Esophagus mucosa (tissue), 1 donor: ENCODE measurements at places on chromosomes 1 and 21. TPM values are rescaled to one million over a fixed set of nuclear protein-coding genes. Genes with fewer than 3 reads are reported as not detected.

DNA sequence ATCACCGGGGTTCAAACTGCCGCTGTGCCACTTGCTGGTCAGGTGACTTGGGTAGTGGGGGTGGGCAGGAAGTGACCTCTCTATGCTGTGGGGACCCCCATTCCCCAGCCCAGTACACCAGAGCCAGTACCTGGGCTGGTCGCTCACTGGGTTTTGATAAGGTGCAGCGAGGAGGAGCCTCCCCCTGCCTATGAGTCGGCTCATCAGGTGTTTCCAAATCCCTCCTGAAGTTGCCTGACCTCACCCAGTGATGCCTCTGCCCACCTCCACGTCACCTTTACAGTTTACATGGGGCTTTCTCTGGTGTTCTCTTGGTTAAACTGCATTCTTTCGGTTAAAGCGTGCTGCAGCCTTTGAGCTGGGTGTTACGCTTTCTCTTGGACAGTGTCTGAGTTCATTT is 58.2 kb downstream of the ARHGEF10L start:
- no peak for ATAC-seq

- ATAC-seq: no peak
Measured at GRCh38 chr1:47592296-47593012, 154.6 kb downstream of the FOXD2 start.

DNA sequence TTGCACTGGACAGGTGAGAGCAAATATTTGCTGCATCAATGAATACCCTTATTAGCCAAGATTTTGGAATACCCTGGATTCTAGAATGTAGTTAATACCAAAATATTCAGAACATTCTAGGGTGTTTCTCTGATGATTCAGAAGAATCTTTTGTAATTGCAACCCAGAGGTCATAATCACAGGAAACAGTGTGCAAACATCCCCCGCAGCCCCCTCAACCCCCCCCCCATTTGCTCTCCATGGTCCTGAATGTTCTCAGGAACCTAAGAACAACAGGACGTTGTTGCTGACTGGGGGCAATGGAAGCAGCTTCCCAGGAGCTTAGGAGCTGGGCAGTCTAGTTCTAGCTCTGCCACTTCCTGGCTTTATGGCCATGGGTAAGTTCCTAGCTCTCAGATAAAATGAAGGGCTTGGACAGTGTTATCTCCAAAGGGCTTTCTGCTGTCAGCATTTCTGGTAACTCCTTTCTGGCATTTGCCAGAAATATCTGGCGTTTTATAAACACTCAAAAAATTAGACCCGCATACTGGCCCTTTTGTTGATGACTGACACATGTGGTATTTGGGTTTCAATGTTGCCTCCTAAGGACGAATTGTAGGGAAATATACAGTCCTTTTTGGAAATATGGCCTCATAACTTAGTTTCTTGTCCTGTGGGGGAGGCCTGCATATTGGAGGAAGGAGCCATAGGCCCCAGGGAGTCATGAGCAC is 178.6 kb downstream of the RRAGC start:
- no peak for ATAC-seq

DNA sequence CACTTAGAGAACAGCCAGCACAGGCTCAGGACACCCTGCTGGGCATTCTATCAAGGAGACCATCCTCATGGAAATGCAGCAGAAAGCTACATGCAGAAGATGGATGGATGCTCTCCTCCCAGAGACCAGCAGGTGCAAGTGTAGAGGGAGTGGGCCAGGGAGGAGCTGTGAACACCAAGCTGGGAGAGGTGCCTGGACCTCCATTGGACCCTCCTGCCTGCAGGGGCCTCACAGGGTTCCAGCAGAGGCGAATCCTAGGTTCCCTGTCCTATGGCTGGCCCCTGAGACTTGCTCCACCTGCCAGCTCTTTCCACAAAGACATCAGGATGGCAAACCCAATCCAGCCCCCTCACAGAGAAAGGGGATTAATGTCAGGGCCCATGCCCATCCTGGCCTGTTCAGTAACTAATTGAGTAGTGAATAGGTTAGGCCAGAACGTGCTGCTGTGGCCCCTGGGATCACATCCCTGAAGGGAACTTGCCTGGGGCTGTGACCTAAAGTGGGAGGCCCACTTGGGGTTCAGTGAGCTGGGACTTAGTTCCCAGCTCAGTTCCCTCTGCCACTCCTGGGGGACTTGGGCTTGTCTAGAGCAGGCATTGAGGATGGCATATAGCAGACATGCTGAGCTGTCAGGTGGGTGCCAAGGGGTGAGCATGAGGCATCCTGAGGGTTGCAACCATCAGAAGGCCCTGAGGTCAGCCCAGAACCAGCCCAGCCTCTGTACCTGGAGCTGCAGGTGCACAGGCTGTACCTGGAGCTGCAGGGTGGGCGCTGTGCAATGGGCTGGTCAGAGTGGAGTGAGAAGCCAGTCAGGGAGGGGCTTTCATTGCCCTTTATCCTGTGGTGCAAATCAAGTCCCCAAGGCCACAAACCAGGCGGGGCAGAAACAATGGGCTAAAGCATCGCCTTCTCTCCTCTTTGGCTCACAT is 22.9 kb upstream of the ZNF678 start:
- no peak for ATAC-seq

GRCh38 chr1:1540090-1540817 is at the start of gene TMEM240:
TMEM240 (minus strand) TSS chr1:1540624; CDS start chr1:1540346, 278 bp downstream.
- peak; percentile 30 for ATAC-seq

GRCh38 chr21:45304476-45304830 is 16.8 kb upstream of the POFUT2 start:
- ATAC-seq: no peak

DNA sequence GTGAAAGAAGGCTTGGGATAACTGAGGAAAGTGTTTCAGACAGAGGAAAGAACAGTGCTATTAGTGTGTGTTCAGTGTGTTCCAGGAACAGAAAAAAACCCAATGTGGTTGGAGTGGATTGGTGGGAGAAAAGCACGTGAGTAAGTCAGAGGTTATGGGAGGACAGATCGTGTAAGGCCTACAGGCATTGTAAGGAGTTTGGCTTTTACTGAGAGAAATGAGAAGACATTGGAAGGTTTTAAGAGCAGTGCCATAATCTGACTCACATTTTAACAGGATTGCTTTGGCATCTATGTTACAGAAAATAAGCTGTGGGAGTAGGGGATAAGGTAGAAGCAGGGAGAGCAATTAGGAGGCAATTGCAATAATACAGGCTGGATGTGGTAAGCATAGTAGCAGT is 4.8 kb downstream of the ARPC5 start:
- ATAC-seq: no peak

GRCh38 chr1:178311164-178311563 is 185.6 kb downstream of the CLEC20A start:
- no peak for ATAC-seq

GRCh38 chr1:34898330-34898761 is 31.1 kb downstream of the DLGAP3 start:
- ATAC-seq: no peak

DNA sequence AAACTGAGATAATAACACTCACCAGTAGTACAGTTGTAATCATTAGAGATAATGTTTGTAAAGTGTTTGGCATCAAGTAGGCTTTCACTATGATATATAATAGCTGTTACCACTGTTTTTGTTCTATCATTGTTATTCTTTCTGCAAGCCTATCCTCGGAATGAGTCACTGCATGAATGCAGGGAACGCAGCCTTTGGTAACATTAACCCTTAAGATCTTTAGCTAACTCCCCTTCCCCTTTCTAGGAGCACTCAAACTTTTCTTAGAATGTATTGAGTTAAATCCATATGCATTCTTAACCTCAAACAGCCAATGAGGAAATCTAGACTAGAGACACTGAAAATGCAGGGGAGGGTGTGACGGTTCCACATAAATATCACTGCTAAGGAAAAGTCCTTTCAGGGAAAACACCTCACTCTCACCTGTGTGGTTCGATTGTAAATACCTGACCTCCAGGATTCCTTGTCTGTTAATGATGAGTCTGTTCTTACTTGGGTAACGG is 467.3 kb downstream of the SETD4 start:
- peak; percentile 22 for ATAC-seq

GRCh38 chr1:100009458-100009857 is 39.7 kb downstream of the SLC35A3 start:
- no peak for ATAC-seq

GRCh38 chr21:45223236-45224185 is 64.2 kb downstream of the POFUT2 start:
- ATAC-seq: no peak

DNA sequence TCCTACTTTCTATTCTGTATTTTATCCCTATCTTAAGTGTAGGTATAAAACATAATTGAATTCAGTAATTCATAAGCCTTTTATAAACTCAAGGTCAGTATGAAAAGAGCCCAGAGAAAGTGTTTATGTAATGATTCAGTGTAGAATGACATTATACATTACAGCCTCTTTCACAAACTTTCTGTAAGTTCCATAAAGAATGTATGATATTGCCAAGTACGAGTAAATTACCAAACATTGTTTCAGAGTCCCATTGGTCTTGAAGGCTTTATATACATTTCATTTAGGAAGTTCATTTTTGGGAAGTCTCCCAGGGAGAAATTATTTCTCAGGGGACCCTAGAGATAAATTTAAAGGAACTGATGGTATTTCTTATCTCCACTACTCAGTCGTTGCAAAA is 37.8 kb upstream of the VAMP3 start:
- ATAC-seq: no peak

- ATAC-seq: no peak
Measured at GRCh38 chr1:219520241-219520640, 92.7 kb downstream of the ZC3H11B start.

GRCh38 chr21:36965720-36966065 is 776 bp downstream of the HLCS start:
- ATAC-seq: no peak

GRCh38 chr1:81703391-81703755 is 97.4 kb upstream of the ADGRL2 start:
- ATAC-seq: no peak

- ATAC-seq: no peak
Measured at GRCh38 chr21:35323947-35324346, 274.8 kb upstream of the RUNX1 start.

- ATAC-seq: peak; percentile 49
Measured at GRCh38 chr1:46622344-46622743, 5.7 kb upstream of the MOB3C start.

DNA sequence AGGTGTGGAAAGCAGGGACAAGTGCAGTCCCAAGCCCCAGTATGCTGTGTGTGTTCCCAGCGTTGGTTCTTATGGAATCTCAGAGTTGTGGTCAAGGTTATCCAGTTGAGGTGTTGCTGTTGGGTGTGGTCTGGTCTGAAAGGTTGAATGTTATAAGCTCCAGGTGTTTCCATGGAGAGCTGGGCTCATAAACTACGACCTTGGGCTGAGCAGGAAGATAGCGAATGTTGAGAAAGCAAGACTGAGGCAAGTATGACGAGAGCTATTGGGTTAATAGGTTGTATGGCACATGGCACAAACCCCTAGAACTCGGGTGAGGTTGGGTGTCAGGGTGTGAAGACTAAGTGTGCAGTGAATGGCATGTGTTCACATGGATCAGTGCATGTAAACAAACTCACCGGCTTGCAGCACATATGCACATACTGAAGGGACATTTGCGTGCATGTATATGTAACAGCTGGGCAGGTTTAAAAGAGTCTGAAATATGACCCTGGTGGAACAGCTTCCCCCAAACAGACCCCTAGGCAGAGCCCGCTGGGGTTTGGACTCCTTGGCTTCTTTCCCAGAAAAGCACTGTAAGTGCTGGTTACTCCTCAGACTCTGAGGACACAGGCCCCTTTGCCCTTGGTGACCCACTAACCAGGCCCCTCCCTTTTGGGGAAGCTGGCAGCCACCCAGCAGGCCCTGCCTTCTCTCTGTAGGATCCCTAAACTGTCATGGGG is 117.5 kb downstream of the NAV1 start:
- ATAC-seq: no peak

DNA sequence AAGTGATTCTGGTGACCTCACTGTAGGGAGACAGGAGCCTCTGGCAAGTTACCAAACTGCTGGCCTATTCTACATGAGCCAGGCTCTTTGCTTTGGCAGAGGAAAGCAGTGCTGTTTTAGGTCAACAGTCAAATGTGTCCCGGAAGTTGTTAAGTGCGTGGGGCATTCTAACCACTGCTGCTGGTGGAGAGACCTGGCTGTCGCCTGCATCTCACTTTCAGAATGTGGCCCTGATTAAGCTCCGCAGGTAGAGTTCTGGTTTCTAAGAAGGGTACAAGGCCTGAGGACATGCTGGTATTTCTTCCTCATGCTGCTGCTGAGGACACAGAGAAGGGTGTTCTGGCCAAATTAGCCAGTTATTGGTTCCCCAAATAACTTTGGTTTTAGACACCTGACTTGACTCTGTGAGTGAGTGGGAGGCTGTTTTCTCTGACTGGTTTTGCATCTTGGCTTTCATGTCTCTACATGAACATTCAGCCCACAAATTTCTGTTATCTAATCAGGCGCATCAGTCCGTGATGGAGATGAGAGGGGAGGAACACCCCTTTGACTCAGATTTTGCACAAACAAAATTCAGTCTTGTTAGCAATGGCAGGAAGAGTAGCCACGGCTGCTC is 120.8 kb downstream of the LMO4 start:
- peak; percentile 61 for ATAC-seq

GRCh38 chr1:169546087-169546995 is 39.9 kb downstream of the F5 start:
- peak; percentile 77 for ATAC-seq

GRCh38 chr21:29236201-29236600 is 62.5 kb upstream of the BACH1 start:
- no peak for ATAC-seq

DNA sequence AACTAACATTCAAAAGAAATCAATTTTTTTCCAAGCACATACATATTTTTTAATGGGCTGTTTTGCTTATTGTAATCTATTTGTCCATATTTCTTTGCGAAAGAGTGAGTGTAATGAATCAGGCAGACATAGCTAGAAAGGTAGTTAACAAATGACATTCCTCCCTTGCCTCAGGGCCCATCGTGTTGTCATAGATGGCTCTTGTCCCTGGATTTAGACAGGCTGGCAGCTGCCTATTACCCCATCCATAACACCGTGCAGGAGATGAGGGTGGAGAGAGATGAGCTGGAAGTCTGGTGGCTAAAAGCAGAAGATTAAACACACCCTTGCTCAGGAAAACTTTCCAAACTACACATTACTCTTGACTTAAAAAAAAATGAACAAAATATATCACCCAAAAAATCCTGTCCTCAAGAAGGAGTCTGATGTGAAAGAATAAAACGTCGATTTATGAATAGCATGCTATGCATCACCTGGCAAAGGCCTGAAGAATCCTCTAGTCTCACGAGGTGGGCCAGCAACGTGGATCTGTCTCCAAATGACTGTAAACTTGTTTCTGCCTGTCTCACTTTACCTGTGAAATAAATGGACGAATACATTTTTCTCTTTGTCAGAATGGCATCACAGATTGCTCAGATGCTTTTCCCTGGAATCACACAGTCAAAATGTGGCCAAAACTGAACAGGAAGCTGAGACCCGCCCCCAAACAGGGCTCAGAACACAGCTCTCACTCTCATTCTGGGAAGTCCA is 55.7 kb downstream of the C21orf91 start:
- peak; percentile 79 for ATAC-seq

CA6 gene
- total RNA-seq: not detected

HMGCS2 gene
- 0.76 TPM for total RNA-seq

RAB7B gene
- total RNA-seq: 18.9 TPM

SMIM1 gene
- 1.5 TPM for total RNA-seq

CYP4A11 gene
- not detected for total RNA-seq

GBP5 gene
- total RNA-seq: 1.2 TPM

PODN gene
- 2.6 TPM for total RNA-seq

TCHH gene
- total RNA-seq: 0.08 TPM

SPRR2F gene
- 198 TPM for total RNA-seq

LAMB3 gene
- total RNA-seq: 76.7 TPM

KLHDC8A gene
- 3.1 TPM for total RNA-seq
